Tongue (tissue), 3 donors: ENCODE measurements at places on chromosomes 5 and 9. TPM values are rescaled to one million over a fixed set of nuclear protein-coding genes. Genes with fewer than 3 reads are reported as not detected.
A peak's percentile ranks its signal among the peaks of the same experiment; 100 is the strongest.

- DNase-seq, result peak; percentile 76
Observed at GRCh38 chr9:127144670-127145445, 22.4 kb upstream of the ANGPTL2 start.

GRCh38 chr5:170100066-170100943 is 5.4 kb upstream of the FOXI1 start:
- peak; percentile 94 for DNase-seq

GRCh38 chr5:92372766-92373165 is 989.6 kb upstream of the ARRDC3 start:
- no peak for DNase-seq

- DNase-seq, result no peak
Observed at GRCh38 chr9:131567910-131568309, 22.6 kb downstream of the PRRT1B start.

Gene LAMC3
- total RNA-seq, result 6.4 TPM

Gene GMCL2
- total RNA-seq, result not detected

DNA sequence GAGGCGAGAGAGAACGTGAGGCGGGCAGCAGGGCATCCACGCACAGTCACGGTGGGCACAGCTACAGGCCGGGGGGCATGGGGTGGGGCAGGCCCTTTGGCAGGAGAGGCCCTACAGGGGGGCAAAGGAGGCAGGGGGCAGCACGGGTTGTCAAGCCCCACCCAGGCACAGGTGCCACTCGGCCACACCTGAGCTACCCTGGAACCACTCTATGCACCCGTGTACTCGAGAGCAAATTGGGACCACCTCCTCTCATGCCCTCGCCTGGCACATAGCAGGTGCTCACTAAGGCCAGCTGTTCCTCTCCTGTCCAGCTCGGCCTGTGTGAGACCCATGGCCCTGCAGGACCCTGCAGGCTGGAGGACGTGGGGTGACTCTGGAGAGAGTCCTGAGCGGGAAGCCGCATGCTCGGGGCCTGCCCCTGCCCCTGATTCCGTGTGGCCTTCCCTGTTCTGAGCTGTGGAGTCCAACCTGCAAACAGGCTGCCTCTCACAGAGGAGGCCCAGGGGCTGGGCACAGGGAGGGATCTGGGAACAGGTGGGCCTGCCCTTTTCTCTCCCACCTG is 31.4 kb upstream of the SARDH start:
- no peak for DNase-seq

Gene FBP2
- 83.0 TPM for total RNA-seq

- no peak for DNase-seq
Observed at GRCh38 chr5:108881133-108881532, 133.4 kb downstream of the FER start.

- DNase-seq, result no peak
Observed at GRCh38 chr5:36946101-36946500, 69.5 kb downstream of the NIPBL start.

DNA sequence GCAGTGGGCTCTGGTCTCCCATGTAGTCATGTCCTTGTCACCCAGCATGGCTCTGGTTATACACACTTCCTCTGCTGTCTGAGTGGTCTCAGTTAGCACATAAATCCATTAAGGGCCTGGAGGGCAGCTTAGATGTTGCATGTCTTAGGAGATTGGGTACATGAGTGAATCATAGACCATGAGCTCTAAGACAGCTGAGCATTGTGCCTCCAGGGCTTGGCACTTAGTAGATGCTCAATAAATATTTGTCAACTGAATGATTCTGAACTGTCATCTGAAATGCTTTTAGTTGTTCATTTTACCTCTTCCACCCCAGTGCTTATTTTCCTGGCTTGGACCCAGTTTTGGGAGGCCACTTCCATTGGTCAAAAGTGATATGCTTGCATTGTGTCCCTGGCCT is 135.6 kb downstream of the BOD1 start:
- DNase-seq, result no peak

Gene PLAA
- 39.9 TPM for total RNA-seq

GRCh38 chr9:136052991-136053756 is 41.9 kb downstream of the NACC2 start:
- DNase-seq, result no peak

DNA sequence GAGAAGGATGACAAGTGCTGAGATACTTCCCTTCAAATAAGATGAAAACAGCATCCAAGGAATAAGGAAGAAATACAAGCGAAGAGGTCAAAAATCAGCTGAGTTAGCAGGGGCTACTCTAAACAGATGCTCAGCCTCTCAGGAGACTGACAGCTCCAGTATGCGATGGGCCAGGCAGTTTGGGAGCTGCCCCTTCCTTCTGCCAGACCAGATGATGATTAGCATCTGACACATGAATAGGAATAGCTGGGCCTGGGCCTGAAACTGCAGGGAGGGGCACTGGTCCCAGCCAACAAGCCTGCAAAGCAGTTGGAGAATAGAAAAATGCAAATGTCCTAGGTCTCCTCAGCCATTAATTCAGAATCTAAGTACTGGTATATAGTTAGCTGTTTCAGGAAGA is 13.1 kb upstream of the MAP3K1 start:
- DNase-seq, result no peak

GRCh38 chr5:68177676-68178075 is 37.9 kb upstream of the PIK3R1 start:
- DNase-seq, result no peak

Gene LCN15
- total RNA-seq, result not detected

- no peak for DNase-seq
Observed at GRCh38 chr9:8071445-8071798, 271.8 kb upstream of the DMAC1 start.

DNA sequence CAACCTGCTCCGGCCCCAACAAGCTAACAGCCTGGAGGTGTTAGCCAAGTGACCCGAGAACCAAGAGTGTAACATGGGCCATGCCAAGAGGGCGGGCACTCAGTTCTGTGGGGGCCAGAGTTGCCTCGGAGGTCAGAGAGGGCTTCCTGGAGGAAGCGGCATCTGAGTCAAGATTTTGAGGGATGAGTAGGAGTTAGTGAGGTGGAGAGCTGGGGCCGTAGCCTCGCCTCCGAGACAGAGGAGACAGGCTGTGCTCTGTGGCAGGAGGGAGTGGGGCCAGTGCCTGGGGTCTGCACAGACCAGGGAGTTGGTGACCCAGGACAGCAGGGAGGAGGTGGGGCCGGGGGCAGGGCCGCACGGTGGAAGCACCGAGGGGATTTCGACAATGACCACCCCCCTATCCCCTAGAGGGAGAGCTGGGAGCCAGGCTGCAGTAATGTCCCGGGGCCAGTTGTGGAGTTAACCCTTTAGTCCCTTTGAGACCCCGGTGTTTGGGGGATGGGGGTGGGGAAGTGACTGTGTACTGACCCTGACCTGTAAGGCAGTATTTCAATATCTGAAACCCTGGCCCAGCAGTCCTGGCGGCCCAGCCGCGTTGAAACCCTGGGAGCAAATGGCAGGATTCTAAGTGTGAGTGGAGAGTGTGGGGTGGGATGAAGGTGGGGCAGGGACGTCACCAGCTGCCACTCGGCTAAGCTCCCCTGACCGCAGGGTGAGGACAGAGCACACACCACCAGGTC is 148.7 kb upstream of the COL5A1 start:
- no peak for DNase-seq

DNA sequence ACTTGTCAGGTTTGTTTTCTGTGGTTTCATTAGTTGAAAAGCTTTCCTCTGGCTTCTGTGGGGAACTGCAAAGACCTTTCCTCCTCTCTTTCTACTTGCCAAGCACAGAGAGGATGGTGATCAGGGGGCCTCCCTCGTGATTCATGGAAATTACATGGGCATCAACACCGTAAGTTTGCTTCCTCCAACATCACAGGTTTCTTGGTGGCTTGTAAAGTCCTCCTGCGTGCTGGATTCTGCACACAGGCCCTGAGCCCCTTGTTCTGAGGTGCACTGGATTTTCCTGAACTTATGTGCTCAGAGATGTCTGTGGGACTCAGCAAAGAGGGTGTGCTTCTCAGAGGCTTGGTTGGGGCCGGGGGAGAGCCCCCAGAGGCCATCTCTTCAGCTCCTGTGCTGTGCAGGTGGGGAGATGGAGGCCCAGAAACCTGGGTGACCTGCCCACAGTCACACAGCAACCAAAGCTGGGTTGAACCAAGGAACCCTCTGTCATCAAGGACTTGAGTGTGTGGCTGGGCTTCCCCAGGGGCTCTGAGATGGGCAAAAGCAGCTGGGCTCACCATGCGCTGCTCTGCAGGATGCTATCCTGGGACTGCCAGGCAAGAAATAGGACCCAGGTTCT is 36.5 kb downstream of the RGS3 start:
- DNase-seq, result no peak

Gene NAIP
- 11.6 TPM for total RNA-seq

Gene TRPM6
- 0.72 TPM for total RNA-seq

DNA sequence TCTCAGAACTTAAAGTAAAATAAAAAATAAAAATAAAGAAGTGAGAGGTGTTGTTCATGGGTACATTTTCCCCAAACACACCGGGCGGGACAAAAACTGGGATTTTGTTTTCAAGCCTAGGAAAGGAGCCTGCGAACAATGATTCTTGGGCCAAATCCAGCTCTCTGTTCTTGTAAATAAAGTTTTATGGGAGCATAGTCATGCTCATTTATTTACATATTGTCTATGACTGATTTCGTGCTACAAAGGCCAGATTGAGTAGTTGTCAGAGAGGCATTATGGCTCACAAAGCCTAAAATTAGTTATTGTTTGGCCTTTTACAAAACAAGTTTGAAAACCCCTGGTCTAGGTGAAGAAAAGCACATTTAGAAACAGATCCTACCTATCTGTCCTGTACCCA is 821.0 kb upstream of the GRAMD2B start:
- DNase-seq, result no peak

DNA sequence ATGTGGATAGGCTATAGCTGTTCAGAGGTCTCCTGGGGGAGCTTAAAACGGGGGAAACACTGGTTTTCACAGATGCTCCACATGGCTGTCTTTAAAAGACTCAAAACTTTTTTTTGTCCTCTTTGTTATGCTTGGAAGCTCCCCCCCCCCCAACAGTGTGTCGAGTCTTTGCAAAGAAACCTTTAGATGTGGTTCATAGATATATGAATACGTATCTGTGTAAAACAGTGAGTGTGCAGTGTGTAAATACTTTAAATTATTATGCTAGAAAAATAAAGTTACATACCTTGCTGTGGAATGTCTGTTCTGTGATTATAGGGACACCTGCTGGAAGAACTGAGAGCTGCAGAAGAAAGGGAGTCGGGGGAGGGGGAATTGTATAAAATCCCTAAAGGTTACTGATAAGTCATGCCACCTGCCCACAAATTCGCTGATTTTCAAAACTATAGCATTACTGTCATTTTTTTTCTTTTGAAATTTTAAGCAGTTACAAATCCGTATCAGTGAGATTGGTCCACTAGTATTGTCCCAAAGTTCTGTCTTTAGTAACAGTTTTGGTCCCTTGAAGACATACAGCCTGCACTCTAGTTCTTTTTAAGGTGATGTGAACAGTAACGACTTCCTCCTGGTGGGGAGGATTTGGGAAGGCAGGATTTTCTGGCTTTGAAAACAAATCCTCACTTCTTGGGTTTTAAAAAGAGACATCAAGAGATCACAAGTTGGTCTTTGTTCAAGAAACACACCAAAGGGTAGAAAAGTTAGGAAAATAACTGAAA is 22.9 kb downstream of the RGMB start:
- peak; percentile 81 for DNase-seq

Gene DPH7
- total RNA-seq, result 26.0 TPM

Gene AHRR
- total RNA-seq, result 8.2 TPM

Gene RGS7BP
- 2.2 TPM for total RNA-seq

Gene ARID3C
- total RNA-seq, result 0.31 TPM
